ENCODE measurements at places on chromosomes 1 and 21.

DNA sequence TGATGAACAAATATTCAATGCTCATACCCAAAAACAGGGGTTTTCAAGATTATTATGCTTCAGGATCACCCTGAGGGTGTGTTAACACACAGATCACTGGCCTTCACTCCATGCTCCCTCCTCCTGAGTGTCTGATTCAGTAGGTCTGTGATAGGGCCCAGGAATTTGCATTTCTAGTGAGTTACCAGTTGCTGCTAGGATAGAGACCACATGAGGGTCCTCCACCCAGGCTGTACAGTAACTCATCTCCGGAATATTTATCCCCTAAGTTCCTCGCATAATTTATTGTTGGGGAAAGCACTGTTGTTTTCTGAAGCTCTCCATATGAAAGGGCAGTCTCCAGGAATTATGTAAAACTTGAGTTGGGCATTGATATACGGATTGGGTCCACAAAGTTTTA, 1106.6 kb upstream of the B3GALT2 start:
- no peak for DNase-seq

DNA sequence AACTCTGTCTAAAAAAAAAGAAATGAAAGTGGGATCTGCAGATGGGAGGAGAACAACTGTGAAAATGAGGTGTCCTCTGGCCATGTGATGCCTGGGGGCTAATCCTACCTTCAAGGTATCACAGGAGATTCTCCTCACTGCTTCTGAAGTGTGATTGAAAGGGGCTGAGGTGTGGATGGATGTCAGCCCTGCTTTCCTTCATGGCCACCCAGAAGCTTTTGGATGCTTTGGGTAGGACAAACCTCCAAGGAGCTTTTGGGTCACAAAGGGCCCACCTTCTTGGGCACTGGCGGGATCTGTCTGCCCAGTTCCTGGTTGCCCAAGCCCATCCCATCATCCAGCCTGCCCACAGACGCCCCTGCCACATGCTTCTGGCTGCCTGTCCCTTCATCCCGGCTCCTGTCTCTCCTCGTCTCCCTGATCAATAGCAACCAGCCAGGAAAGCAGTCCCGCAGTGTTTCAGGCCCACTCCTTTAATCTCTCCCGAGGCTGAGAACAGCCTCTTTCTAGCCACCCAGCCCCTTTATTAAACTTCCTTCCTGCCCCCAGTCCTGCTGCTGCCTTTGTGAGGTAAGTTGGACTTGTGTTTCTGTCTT, 87.2 kb downstream of the MAN1C1 start:
- DNase-seq = no peak

DNA sequence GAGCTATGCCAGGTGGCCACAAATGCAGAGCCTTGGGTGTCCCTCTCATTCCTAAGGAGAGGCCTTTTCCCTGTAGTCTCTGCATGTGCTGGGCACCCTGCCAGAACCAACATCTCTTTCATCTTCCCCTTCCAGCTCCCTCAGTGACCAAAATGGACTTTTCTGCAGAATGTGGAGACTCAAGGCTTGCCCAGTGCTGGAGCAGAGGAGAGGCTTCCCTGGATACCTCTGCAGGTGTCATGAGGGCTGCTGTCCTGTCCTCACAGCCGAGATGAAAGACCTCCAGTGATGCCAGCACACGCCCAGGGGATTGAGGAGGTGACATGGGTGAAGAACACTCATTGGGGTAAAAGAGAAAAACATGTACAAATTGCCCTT, 347.0 kb upstream of the AJAP1 start:
- DNase-seq = no peak

GRCh38 chr1:80023358-80023757, 1016.8 kb upstream of the ADGRL4 start:
- no peak for DNase-seq

- DNase-seq = no peak
Observed at GRCh38 chr1:87115891-87116290, 201.5 kb downstream of the HS2ST1 start.

- no peak for DNase-seq
Observed at GRCh38 chr1:12088607-12089006, 25.5 kb downstream of the TNFRSF8 start.

DNA sequence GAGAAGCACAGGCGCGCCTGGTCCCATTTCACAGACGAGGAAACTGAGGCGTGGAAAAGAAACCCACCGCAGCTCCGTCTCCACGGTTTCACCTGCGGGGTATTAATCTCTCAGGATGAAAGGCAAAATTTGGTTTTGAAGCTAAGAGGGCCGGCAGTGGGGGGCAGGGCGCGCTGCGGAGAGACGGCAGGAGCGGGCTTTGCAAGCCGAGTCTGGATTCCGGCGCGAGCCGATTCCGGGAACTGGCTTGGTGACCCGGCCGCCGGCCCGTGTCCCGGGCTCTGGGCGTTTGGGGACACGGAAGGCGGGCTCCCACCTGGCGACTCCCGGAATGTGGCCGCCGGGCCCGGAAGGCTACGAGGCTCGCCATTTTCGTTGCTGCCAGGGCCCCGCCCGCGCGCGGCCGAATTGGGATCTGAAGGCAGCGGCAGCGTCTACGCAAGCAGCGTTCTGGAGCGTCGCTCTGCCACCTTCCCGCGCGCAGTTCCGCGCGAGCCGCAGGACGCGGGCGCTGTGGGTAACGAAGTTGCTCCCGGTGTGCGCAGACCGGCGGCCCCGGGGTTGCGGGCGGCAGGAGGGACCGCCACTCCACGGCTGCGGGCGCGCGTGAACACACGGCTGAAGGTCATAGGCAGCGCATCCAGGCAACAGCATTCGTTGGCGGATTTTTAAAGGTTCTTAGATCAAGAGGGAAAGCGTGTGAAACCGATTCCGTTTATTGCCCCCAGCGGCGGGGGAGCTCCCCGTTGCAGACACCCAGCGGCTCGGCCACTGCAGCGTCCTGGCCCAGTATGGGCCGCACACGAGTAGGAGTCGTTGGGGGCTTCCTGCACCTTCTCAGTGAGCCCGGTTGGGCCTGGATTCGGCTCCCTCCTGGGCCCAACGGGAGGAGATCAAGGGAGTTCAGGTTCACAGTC, 5.4 kb upstream of the PRDM16 start:
- DNase-seq = no peak

DNA sequence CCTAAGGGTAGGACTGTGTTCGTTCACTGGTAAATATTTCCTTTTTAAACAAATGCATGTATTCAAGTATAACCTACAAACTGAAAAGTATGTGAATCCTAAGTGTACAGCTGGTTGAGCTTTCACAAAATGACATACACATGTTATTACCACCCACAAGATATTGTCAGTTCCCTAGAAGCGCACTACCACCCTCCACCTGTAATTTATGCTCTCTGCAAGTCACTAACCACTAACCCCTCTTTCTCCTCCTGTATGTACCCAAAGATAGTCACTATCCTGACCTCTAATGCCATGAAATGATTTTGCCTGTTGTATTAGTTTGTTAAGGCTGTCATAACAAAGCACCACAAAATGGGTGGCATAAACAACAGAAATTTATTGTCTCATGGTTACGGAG, 82.8 kb upstream of the CHODL start:
- no peak for DNase-seq

- no peak for DNase-seq
Observed at GRCh38 chr1:153302308-153302707, 10.4 kb downstream of the PGLYRP3 start.

GRCh38 chr21:35679076-35679475, 381.2 kb downstream of the SETD4 start:
- DNase-seq = no peak

DNA sequence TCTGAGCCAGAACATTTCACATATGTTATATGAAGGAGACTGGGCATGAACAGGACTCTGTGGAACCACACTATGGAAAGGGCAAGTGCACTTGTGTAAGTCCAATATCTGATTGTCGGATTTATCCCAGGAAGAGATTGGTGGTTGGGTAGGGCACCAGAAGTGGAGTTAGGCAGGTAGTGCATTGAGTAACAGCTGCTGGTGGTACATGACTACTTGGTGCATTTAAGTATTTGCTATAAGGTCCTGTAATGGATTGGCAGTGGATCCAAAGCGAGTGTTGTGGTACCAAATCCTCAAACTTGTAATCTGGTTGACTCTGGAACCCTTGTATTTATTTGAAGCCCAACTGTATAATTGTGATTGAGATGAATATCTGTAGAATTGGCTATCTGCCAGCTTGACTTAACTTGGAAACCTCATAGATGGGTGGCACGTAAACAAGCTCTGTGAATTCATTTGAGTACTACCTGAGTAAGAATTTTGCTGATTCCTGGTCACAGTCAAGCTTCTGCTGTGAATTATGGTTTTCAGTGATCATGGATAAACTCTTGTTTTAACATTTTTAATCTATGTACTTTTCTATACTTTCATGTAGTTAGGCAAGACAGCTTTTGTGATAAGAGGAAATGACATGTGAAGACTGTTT, 21.1 kb downstream of the UBAP2L start:
- DNase-seq = no peak

GRCh38 chr1:150807249-150808023, 624 bp downstream of the CTSK start:
- no peak for DNase-seq

- no peak for DNase-seq
Observed at GRCh38 chr1:221793439-221794078, 51.7 kb upstream of the DUSP10 start.

GRCh38 chr1:67704351-67704750, 19.4 kb downstream of the GADD45A start:
- DNase-seq = no peak

GRCh38 chr1:201507360-201507675, 395 bp upstream of the CSRP1 start:
- no peak for DNase-seq

DNA sequence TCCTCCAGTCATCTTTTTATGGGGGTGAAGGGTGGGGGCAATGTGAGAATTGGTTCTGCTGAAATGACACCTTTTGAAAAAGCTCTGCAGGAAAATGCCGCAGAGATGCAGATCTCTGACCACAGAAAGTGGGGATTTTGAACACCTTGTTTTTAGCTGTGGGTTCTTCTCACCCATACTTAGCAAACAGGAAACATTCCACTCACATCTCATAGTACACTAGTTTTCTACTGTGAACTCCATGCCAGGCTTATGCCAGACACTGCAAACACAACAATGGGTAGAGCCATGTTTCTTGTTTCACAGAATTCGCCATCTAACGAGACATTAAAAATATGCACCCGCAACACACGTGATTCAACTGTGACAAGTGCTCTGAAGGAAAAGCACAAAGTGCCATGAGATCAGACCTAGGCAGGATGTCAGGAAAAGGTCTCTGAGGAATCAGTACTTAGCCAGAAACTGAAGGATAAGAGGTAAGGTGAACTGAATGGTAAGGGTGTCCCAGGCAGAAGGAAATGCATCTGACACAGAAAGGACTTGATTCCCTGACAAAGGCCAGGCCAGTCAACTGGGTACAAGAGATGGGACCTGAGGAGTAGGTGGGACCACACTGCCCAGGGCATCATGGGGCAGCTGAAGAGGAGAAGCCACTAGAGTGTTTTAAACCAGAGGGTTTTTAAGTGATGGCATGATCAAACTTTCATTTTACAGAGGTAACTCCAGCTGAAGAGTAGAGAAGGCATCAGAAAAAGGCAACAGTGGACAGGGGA, 83.8 kb upstream of the JAK1 start:
- DNase-seq = no peak

DNA sequence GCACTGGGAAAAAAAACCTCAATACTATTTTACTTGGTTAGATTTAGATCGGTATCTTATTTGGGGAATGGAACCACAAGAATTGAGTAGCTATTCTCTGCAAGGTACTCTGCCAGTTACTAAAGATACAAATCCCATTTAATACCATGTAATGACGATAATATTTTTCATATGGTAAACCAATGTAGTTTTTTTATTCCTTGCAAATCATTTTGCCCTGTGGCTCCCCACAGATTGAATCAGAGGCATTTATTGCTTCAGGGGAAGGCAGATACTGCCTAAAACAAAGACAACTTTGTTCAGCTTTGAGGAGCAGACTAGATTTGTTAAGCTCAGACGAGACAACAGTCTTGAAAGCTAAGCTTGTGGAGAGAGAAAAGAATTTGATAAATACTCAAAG, 226.7 kb upstream of the RUNX1 start:
- no peak for DNase-seq

- no peak for DNase-seq
Observed at GRCh38 chr21:16427587-16428087, 697.9 kb downstream of the USP25 start.

- DNase-seq = no peak
Observed at GRCh38 chr1:203711251-203712007, 53.6 kb upstream of the LAX1 start.

DNA sequence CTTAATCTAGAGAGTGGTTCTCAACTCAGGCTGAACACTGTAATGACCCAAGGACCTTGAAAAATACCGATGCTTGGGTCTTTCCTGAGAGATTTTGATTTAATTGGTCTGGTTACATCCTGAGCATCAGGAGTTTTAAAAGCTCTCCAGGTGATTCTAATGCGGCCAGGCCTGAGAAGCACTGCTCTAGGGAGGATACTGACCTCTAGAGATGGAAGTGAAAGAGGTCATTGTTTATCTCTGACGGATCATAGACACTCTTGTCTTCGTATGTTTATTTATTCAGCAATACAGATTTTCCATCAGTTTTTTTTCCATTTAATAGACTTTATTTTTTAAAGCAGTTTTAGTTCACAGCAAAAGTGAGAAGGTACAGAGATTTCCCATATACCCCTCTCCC, 54.5 kb upstream of the IGSF5 start:
- DNase-seq = no peak

- no peak for DNase-seq
Observed at GRCh38 chr1:207188901-207189300, 84.9 kb downstream of the C4BPA start.

All from NCI-H1092 (cell line).